ENCODE measurements at places on chromosomes 11 and 22. TPM values are rescaled to one million over a fixed set of nuclear protein-coding genes. Genes with fewer than 3 reads are reported as not detected.

The FXYD6 gene
- 0.54 TPM for total RNA-seq

The CDCA5 gene
- 92.9 TPM for total RNA-seq

The TUBA8 gene
- 1.3 TPM for total RNA-seq

The C11orf52 gene
- not detected for total RNA-seq

The OR2D2 gene
- 0.49 TPM for total RNA-seq

Data from Panc1 (cell line).